ENCODE measurements at places on chromosomes 16 and 17.

- no peak for DNase-seq
These were observed 13.8 kb upstream of the ABCC3 start for GRCh38 chr17:50620858-50621257.

GRCh38 chr17:35312790-35313711 is 60.4 kb downstream of the SLFN11 start:
- peak; percentile 63 for DNase-seq

GRCh38 chr17:18004884-18005305 is 32.2 kb downstream of the DRC3 start:
- DNase-seq, result no peak

GRCh38 chr16:28140788-28141618 is 70.8 kb downstream of the XPO6 start:
- DNase-seq, result peak; percentile 60

DNA sequence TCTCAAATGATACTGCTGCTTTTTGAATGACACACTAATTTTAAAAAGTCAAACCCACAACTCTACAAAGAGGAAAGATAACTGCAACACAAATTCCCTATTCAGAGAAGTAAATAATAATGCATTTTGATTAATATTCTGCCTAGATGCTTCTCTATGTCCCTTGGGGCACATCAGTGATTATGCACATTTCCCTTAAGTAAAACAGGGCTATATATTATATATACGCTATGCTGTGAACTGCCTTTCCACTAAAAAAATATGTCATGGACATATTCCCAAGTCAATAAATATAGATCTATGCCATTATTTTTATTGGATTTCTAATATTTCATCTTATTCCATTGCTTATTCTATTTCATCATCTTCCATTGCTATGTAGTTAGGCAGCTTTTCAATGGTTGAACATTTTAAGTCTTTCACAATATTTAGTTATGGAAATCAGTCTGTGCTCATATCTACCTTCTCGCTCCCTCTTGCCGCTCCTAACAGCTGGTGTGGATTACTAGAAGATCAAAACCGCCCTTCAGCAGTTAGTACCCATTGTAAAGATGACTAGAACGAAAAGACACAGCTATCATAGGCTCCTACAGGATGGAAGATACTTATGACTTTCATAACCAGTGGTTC is 468.2 kb upstream of the GOT2 start:
- no peak for DNase-seq

DNA sequence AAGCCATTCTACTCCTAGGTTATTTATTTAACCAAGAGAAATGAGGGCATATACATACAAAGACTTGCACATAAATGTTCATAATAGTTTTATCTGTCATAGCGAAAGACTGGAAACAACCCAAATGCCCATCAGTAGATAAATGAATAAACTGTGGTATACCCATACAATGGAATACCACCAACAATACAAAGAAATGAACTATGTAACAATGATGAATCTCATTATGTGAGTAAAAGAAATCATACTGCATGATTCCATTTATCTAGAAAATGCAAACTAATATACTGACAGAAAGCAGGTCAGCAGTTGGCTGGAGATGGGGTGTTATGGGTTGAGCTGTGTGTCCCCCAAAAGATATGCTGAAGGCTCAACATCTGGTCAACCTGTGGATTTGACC is 57.3 kb downstream of the CEP95 start:
- DNase-seq, result no peak

- DNase-seq, result peak; percentile 57
These were observed 8.2 kb downstream of the POLR2C start for GRCh38 chr16:57470711-57471110.

DNA sequence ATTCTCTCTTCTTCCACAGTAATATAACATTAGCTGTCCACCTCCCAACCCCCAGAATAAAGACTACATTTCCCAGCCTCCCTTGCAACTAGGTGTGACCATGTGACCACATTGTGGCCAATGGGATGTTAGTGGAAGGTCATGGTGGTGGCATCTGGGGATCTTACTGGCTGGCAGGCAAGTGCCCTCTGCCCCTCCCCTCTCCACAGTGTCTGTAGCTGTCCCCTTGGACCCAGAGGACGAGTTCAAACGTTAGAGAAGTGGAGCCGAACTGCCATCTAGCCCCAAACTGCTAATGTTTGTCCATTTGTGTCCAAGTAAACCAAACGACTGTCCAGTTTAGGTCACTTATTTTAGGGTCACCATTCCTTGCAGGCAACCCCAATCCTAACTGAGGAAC is 26.6 kb upstream of the KCNG4 start:
- peak; percentile 16 for DNase-seq

DNA sequence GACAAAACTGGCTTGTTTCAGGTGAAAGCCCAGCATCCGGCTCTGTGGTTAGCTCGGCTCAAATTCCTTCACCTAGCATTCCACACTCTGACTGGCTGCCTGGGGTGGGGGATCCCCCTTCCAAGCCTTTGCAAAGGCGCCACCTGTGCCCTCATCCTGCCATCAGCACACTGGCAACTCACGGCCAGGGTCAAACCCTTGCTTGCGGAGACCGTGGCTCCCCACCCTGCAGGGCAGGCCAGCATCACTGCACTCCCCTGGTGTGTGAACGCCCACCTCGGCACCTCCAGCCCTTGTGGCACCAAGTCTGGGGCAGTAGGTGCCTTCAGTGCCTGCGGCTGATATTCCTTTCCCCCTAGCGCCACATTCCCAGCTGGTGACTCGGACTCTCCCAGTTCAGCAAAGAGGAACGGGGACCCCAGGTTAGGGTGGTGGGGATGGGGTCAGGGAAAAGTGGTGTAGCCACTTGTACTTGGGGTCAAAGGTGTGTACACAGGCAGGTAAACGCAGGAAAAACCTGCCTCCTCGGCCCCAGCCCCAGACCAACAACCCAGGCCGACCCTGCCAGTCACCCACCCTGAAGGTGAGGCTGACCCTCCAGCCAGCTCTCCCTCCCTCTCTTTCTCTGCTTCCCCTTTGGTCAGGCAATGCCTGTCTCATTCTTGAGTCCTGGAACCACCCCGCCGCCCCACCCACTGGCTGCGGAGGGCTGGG is 1.1 kb downstream of the FLII start:
- peak; percentile 87 for DNase-seq

DNA sequence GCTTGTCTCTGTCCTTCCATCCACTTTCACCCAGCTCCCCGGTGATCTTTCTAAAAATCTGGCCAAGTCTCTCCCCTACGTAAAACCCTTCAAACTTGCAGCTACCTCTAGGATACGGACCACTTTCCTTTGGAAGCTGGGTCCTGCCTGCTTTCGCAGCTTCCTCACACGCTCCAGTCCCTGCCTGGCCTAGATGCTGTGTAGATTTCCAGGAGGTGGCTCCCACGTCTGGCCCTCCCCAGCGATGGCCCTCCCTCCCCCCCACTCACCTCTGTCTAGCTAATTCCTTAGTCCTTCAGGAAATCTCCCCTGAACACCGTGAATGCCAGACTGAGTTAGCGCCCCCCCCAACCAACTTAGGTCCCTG is 579 bp upstream of the LRRC59 start:
- DNase-seq, result no peak

GRCh38 chr17:47797797-47798196 is 23.8 kb downstream of the OSBPL7 start:
- DNase-seq, result no peak

- no peak for DNase-seq
These were observed 2.9 kb downstream of the ATP6V0D1 start for GRCh38 chr16:67477960-67478554.

DNA sequence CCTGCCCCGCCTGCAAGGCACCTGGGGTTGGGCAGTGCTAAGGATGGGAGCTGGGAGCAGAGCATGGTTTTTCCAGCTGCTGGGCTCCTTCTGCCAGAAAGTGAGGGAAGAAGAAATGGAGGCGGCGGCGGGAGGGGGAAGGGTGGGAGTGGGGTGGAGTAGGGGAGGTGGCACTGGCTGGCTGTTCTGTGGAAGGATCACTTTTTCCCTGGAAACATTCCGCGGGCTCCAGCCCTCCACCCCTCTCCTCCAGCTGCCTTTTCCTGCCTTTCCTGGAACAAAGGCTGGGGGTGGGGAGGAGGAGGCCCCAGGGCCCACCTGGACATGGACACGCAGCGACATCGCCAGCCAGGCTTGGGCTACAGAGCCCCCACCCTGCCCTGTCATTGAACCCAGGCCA is 41.1 kb downstream of the CFAP20 start:
- no peak for DNase-seq

GRCh38 chr17:73643852-73644144 is 447 bp downstream of the SDK2 start:
- no peak for DNase-seq

- DNase-seq, result no peak
These were observed 73.9 kb upstream of the ASIC2 start for GRCh38 chr17:33366960-33367359.

DNA sequence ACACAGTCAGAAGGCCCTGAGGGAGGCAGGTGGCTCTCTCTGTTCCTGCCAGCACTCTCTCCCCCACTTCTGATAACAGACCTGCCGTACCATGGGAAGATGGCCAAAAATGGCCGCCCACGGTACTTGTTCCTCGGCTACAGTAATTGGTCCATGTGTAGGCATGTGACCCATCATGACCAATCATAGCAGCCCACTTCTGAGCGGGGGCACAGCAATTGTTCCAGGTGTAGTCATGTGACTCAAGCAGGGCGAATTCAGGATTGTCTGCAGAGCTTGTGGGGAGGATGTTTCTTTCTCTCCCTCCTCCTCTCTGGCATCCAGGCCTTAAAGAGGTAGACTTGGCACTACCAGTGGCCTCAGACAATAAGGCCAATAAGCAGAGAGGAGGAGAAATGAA is 250.4 kb downstream of the MRTFB start:
- DNase-seq, result no peak

GRCh38 chr16:55040366-55041086 is 109.9 kb downstream of the IRX5 start:
- DNase-seq, result no peak

- no peak for DNase-seq
These were observed 53.5 kb downstream of the ZDHHC7 start for GRCh38 chr16:84957792-84958191.

GRCh38 chr17:33377837-33378595 is 84.9 kb upstream of the ASIC2 start:
- no peak for DNase-seq

DNA sequence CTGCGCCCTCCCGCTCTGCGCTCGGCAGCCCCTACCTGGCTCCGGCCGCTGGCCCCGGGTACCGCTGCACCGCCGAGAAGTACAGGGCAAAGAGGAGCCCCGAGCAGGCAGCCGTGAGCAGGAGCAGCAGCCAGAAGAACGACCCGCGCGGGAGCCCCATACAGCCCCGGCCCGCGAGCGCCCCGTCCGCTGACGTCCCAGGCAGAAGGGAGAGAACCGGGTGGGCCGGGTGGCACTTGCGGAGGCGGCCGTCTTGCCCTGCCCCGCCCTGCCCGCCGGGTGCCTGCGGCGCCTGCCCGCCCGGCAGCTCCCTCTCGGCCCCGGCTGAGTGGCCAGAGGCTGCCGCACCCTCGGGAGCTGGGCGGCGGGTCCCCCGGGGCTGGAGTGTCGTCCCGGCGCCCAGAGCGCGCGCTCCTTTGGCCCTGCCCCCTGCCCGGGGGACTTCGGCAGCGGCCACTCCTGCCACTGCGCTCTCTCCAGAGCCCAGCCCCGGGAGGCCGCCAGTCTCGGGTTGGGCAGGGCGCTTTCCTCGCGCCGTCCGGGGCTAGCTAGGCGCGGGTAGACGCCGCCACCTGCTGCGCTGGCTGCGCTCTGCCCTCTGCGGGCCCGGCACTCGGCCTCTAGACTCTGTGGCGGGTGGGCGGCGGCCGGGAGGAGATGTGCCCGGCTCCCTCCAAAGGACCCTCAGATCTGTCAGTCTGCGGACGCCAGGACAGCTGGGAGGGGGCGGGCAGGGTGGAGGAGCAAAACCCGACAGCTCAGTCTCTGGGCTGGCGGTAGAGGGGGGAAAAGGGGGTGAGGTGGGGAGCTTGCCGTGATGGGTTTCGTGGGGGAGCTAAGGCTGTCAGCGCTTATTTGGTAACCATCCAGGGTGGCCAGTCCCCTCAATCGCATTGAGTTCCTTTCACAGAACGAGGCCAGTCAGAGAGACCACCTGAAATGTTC is at the start of gene ST6GALNAC2:
TSS of gene ST6GALNAC2 (minus strand) at position 212 of the 945 bp plus-strand sequence. CDS start at position 160, 52 bp downstream.
- peak; percentile 76 for DNase-seq

- no peak for DNase-seq
These were observed 24.3 kb downstream of the CDK12 start for GRCh38 chr17:39485555-39485954.

- DNase-seq, result peak; percentile 42
These were observed 102.5 kb upstream of the TMEM97 start for GRCh38 chr17:28216528-28216927.

- peak; percentile 62 for DNase-seq
These were observed 53.0 kb downstream of the N4BP1 start for GRCh38 chr16:48556913-48557351.

GRCh38 chr17:41492771-41493170 is 3.1 kb upstream of the KRT36 start:
- DNase-seq, result peak; percentile 65

GRCh38 chr17:77438241-77439188 is 297.7 kb downstream of the SEC14L1 start:
- DNase-seq, result peak; percentile 74

- DNase-seq, result no peak
These were observed 186.0 kb upstream of the FOXF1 start for GRCh38 chr16:86324320-86324719.

DNA sequence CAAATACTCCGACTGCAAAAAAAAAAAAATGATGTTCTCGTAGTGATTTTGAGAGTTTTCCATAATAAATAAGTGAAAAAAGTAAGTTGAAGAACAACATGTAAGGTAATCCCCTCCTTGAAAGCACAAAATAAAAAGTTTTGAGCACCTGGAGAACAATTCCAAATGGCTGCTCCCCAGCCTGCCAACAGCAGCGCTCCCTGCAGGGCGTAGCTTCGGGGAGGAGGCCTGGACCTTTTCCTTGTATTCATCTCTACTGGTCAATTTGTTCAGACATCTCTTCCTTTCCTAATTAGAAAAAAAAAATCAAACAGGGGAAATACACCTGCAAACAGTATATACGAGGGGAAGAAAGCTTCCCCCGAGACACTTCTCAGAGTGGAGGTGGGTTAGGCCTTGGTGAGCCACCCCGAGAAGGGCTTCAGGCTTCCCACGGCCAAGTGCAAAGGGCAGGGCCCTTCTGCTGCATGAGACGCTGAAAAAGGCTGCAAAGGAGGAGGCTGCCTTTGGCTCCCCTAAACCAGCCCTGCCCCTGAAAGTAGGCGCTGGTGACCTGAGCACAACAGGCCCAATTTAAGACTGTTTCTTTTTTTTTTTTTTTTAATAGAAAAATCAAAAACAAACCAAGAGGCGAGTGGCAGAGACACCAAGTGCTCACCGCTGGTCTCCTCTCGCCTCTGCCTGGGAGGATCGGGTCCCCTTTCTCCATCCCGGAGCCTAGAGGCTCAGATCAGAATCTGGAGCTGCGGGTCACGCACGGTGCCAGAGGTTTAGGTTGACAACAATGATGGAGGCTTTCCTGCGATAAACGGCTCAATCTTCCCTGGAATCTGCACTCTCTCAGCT is 193.1 kb upstream of the FOXF1 start:
- no peak for DNase-seq

GRCh38 chr16:71257768-71258167 is 27.2 kb upstream of the HYDIN start:
- DNase-seq, result no peak
